ENCODE measurements at places on chromosomes 6 and 20.

- no peak for DNase-seq
These were observed 95.5 kb downstream of the ZFP64 start for GRCh38 chr20:52096117-52096516.

DNA sequence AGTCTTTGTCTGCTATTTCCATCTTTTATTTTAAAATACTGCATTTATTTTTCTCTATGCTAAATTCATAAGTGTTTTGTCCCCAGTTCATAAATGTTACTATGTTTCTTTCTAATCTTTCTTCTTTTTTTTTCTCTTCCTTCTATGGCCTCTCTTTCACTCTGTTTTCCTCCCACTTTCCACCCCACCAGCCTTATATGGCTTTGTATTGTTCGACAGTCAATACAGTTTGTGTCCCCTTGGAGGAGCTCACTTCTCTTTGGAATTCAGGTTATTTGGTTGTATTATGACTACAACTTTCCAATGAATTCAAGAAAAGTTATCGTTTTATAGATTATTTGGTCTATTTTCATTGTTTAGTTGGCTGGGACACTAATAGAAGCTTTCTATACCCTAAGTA is 393.5 kb downstream of the NKAIN2 start:
- DNase-seq: no peak

DNA sequence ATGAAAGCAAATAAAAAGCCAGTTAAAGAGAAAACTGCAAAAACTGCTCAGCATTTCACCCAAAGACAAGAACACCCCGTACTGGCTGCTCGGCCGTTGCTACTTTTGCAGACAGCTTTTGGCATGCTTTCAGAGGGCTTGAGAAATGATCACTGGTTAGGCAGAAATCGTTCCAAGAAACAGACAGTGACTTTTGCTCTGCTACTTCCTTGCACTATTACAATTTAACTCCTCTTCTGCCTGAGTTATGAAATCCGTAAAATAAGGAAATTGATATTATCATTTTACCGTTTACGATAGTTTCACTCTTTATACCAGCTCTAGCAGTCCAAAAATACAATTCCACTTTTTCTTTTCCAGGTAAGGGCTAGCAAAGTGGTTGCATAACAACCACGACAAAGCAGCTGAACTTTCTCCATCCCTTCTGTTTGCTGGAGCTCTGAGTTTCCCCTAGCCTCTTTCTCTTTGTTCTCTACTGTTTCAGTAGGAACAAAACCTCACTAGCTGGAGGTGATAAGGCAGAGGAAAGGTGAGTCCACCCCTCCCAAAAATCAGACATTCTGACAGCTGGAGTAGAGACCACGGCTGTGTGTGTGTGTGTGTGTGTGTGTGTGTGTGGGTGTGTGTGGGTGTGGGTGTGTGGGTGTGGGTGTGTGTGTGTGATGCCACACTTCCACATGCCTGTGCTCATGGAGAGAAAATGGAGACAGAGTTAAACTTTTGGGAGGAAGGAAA is 191.8 kb upstream of the RREB1 start:
- no peak for DNase-seq

DNA sequence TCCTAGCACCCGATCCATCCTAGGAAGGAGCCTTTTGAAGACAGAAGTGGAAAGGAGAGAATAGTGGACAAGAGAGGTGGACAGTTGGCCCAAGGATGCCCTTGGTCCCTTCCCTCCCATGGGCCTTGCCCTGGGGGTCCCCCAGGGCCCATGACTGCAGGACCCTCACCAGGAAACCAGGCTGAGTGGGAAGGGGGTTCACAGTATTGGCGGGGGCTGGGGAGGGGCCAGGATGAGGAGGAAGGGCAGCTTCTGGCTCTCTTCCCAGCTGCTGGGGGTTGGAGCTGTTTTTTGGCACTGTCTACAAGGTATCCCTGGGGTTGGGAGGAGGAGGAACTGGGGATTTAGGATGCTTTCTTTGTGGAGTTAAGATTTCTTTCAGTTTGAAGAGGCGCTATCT is 4.0 kb upstream of the DSN1 start:
- DNase-seq: no peak

DNA sequence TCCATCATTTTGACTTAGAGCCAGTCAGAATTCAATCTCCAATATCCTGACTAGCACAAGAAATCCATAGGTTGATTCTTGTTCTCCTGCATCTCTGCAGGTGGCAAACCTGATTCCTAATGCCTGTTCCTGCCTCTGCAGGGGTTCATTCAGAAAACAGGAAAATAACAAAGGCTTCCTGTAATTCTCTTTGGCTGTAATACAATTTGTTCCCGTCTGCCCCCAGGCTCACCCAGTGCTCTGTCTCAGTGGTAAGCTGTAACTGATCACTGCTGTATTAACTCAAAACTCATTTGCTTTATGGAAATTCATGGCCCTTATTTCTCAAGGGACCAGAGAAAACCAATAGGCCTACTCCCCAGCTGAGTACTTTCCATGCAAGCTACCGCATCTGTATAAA is 88.6 kb downstream of the OPRM1 start:
- no peak for DNase-seq

- no peak for DNase-seq
These were observed 38.7 kb downstream of the KAT14 start for GRCh38 chr20:18176318-18176785.

DNA sequence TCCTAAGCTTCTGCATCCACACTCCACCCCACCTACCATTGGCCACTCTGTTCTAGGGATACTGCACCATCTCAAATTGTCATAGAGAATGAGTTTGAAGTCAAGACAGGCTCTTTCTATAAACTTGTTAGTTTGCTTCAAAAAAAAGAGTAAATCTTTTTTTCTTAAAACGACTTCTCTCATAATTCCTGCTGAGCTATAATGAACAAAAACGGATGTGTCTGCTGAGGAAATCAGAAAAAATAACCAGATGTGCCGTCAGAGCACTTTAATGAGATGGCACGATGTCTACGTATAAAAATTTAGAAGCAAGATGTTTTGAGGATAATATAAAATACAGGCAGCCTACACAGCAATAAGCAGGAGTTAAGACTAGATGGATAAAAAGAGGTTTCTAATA is 24.0 kb upstream of the DDO start:
- no peak for DNase-seq

GRCh38 chr6:155400654-155400965 is 55.0 kb downstream of the NOX3 start:
- DNase-seq: no peak

DNA sequence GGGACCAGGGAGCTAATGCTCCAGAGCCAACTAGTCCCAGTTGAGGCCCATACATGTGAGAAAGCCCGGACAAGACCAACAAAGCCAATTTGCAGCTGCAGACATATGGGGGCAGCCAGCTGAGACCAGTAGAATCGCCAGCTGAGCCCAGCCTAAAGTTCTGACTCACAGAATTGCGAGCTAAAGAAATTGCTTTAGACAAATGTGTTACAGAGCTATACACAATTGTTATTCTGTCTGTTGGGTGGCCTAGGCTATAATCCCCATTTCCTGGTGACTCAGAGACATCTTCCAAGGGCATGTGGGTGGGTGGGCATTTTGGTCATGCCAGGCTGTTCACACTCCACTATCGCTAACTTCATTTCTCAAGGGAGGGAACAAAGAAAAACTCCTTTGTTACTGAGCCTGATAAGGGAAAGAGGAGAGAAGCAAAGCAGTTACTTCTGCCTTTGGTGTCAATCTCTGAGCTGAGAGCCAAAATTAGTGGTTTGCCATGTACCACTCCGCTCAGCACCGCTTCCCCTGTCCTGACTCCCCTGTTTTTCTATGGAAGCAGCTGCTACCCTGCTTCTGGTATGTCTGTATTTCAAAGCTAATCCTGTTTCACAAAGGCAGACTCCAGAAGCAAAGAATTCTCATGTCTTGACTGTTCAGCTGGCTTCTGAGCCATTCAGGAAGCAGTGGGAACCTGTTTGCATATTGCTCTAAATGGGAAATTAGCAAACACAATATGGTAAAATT is 26.1 kb downstream of the SCP2D1 start:
- no peak for DNase-seq

- no peak for DNase-seq
These were observed 46.2 kb upstream of the ARMH2 start for GRCh38 chr6:24844903-24845302.

DNA sequence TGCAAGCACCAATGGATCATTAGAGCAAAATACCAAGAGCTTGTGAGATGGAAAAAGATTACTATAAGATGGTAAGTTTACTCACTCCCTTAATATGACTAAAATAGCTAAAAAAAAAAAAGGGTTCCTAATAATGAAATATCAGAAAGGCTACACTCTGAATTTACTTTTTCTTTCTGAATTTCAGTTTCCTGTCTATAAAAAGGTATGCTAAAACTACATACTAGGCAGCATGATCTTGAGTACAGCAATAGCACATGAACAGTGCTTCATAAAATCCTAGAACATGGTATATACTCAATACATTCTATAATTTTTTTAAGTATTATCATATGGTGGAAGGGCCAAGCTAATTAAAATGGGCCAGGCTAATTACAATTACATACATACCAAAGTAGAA is 24.0 kb upstream of the FAM135A start:
- no peak for DNase-seq

DNA sequence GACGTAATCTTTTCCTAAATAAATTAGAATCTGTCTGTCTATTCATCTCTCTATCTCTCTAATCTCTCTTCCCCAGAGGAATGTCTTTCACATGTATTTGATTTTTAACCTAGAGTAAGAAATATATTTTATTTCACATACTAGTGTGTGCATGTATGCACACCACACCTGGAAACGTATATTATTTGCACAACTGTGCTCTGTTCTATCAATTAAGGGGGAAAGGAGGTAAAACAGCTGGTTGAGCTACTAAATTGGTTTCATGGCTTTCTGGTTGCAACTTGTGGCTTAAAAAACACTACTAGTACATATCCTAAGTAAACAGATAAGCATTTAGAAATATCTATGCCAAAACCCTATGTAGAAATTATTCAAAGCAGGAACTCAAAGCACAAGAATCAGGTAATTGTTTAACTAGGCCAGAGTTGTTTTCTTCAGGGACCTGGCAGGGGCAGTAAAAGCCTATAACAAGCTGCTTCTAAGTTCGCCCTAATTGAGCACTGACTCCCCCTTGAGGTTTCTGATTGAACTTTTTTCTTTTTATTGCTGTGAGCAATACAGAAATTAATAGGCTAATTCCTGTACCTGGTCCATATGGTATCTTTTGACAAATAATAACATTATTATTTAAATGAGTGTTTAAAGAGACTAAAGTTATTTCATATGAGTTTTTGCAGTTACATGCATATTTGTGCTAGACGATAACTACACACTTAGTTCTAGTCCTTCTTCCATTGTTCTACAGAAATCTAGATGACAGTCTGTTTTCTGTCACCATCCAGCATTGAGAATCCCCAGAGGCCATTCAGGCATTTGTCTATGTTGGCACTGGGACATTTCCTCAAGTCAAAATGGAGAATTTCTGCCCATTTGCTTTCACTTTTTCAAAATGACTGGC is 88.6 kb downstream of the MCHR2 start:
- DNase-seq: no peak

DNA sequence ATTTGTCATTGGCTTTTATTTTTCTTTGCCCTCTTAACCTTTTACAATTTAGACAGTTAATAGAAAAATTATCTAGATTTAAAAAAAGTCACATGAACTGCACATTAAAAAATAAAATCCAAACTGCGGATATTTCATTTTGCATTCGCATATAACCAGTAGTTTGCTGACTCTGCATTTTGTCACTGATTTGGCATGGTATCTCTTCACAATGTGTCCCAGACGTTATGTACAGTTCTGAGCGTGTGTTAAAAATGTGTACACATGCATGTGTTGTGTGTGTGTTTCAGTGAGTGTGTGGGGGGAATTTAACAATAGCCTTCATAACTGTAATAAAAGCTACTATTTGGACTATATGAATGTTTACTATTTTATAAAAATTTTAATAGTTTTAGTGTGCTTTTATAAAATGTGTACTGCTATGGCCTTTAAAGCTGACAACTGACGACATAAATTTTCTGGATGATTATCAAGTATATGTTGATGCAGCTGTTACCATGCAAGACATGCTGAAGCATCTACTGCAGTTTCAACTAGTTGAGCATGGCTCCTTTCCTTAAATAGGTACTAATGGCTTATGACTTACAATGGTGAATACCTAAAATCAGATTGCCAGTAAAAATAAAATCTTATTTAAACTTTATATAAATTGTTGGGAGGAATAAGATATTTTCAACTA is 67.7 kb downstream of the HMGCLL1 start:
- DNase-seq: no peak

All from stimulated activated CD4-positive, alpha-beta T cell treated with anti-CD3 and anti-CD28 coated beads, Interleukin-2, amount 100 ng/mL, for 24 hours (primary cell).